ENCODE measurements at places on chromosomes 4 and X.

- DNase-seq = no peak
Observed at GRCh38 chr4:159547645-159548308, 444.9 kb downstream of the RAPGEF2 start.

- DNase-seq = no peak
Observed at GRCh38 chrX:153934762-153935325, at the start of gene NAA10. Gene NAA10, minus strand, starts transcription at chrX:153935037. Its CDS starts 133 bp downstream, at chrX:153934904.

- no peak for DNase-seq
Observed at GRCh38 chr4:147533331-147533730, 52.4 kb downstream of the EDNRA start.

DNA sequence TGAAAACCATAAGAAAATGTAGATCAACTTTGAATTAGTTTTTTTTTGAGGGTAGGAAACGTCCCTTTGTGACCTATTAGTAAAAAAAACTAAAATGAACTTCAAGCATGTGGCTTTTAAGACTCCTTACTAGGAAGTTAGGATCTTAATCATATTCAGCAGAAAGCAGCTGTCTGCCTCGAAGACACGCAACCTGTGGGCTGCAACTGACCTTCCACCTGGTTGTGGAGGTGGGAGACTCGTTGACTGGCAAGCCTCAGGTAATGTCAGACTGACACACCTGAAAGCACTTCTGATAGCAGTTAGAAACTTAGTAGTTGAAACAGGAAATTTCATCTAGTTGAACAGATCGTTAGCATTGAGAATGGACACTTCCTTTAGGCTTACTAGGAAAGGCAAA lies 37.4 kb downstream of the CCNG2 start:
- DNase-seq = no peak

DNA sequence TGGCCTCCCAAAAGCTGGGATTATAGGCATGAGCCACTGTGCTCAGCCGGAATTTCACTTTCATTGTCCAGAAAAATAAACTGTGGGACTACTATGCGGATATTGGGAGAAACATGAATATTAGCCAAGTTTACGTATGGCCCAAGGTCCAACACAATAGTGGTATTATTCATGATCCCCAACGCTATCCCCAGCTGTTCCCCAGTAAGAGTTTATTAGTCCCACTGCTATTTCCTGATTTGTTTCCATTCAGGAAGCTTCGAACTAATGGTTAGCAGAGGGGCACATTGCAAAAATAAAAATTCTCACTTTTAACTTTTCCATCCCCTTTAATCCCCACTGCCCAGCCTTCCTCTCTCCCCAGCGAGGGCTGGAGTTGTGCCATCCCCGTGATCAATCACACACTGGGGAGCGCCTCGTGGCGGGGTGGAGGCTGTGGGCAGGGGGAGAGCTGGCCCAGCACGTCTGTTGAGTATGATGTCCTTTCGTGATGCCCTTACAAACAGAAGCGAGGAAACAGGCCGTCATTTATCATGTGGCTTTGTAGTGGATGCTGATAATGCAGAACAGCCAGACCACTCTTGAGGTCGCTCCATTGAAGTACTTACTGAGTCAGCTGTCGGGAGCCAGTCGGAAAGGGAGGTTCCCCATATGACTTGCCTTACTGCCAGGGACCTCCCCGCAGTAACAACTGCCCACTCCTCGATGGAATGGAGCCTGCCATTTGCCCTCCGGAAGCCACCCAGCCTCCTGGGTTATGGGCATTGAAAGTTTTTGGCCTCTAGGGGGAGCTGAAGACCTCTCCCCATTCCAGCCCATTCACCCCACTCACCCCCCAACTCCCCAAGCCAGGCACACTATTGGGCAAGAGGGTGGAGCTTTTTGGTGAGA lies 117.0 kb downstream of the KDR start:
- DNase-seq = no peak

- DNase-seq = no peak
Observed at GRCh38 chrX:149699761-149700160, 12.1 kb upstream of the MAGEA11 start.

GRCh38 chr4:53640576-53641453 lies 49.5 kb upstream of the LNX1 start:
- DNase-seq = no peak

- DNase-seq = no peak
Observed at GRCh38 chrX:16479206-16479869, 170.6 kb upstream of the S100G start.

DNA sequence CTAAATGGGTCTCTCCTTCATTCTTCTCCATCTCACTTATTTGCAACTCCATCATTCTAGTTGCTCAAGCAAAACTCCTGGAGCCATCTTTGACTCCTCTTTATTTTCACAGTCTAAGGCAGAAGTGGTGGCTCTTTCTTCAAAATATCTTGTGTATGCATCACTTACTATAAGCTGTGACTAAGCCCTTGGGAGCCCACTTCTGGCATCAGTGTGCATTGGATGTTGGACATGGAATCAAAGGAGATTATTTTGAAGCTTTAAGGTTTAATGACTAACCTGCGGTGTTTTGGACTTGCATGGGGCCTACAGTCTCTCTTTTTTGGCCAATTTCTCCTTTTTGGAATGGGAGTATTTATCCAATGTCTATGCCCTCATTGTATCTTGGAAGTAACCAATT lies 276.8 kb downstream of the SPOCK3 start:
- no peak for DNase-seq

- no peak for DNase-seq
Observed at GRCh38 chrX:63430026-63430425, 78.9 kb upstream of the SPIN4 start.

GRCh38 chr4:124104628-124105027 lies 607.9 kb downstream of the ANKRD50 start:
- DNase-seq = no peak

GRCh38 chr4:189304809-189305208 lies 635.9 kb upstream of the FRG1 start:
- DNase-seq = no peak

- DNase-seq = no peak
Observed at GRCh38 chr4:70712604-70713452, 8.9 kb upstream of the RUFY3 start.

DNA sequence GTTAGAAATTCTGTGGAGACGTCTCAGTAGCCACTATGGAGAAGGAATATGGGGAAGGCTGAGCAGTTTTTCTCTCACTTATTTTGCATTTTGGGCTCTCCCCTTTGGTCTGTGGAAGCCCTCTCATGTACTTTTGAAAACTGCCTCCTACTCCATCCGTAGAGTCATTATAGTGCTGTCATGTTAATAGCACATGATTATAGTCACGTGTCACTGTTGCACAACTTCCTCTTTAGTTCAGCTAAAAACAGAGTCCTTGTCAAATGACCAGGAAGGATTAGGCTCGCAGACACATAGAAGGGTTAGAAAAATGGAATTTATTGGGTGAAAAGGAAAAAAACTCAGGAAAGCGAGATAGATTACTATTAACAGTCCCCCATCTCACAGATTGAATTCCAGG lies 258.2 kb upstream of the CXorf51A start:
- DNase-seq = no peak

DNA sequence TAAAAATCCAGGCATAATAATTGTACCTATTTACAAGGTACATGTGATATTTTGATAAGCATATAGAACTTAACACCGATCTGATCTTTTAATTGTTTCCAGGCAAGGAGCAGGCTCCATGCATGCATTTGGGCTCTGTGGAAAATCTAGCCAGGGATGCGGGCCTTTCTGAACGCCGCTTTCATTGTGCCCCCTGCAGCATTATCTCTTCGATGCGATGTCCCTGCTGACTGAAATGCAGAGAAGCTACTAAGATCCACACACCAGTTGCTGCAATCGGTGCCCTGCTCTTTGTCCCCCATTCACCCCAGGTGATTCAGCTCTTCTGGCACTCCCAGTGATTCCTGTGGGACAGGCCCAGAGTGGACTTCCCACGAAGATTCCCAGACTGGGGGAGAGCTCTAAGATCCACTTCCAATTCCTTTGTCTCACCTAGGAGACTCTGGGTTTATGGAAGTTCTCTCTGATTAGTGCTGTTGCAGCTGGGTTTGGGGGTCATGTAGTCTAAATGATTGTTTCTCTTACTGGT lies 254.3 kb upstream of the AGA start:
- no peak for DNase-seq

DNA sequence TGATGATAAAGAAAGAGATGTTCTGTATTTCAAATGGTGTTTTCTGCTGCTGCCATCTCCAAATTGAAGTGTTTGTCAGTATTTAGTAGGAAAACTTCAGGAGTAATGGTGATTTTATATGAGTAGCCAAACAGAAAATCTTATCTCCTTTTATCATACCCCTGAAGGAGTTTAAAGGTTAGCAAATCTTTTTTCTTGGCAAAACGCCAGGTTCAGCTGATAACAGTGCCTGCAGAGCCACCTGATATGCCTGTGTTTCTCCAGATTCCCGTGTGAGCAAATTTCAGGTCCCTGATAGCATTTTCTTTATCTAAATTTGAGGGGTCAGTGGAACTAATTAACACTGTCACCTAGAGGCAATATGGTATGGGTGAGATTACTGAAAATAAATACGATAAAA lies 65.8 kb upstream of the ETNPPL start:
- no peak for DNase-seq

GRCh38 chr4:112564706-112565270 lies 48.8 kb upstream of the NEUROG2 start:
- DNase-seq = no peak

DNA sequence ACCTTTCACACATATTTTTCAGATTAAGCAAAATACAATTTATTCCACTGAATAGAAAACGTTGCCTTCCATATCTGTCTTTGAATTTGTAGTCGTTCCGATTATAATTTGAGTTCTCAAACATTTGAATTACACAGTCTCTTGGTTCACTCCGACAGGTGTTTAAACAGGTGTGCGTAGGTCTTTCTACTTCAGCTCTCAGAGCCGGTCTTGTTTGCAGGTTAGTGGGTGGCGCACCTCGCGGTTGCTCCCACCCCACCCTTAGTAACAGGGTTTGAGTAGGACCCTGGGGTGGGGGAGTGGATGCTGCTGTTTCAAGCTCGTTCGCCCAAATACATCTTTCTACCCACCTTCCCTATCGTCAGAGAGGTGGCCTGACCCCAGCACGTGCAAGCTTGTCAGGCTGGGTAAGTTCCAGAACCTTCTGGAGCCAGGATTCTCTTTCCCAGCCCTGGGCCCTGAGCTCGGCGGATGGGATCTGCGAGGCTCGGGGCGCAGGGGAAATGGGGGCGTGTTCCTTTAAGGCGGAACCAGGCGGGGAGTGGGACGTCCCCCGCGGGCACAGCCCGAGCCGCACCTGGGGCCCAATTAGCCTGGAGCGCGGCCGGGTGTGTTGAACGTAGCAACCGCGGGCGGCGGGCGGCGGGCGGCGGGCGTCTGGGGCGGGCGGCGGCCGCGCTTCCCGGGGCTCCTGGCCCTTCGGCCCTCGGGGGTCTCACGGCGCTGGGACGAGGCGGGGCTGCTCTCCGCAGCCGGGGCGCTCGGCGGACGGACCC lies at the start of gene FAM149A:
Gene FAM149A, plus strand, starts transcription at position 591 of the 776 bp plus-strand sequence.
- DNase-seq = no peak

DNA sequence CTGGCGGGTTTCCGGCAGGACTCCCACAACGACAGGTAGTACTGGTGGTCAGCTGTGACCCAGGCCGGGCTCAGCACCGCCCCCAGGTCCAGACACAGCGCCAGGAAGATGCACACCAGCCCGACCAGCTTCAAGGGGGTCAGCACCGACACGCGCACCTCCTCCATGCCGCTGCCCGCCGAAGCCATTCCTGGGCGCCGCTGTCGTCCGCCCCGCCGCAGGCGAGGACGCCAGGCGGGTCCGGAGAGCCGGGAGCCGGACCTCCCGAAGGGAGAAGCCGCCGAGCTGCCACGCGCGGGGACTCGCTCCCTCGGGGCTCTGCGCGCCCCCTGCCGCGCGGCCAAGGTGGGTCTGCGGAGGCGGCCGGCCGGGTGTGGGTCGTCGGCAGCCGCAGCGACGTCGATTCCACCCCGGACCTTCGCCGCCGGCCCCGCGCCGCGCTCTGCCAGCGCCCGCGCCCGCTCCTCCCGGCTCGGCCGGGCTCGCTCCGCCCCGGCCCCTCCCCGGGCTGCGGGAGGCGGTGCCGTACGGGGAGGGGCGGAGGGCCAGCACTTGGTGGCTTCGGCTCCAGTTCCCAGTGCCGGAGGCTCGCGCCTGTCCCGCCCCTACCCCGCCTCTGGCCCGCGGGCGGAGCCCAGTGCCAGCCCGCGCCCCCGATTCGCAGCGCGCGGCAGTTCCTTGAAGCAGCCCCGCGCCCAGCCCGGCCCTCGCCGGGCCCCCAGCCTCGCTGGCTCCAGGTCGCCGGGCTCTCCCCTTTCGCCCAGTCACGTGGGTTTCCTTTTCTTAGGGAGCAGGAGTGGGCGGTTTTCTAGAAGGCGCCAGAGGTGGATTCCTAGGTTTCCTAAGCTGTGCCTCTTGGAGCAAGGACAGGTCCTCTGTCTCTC lies at the start of gene TMEM47:
Gene TMEM47, minus strand, starts transcription at position 444 of the 884 bp plus-strand sequence. Its CDS starts 256 bp downstream, at position 188.
- peak; percentile 60 for DNase-seq

GRCh38 chrX:13077168-13077567 lies 32.7 kb upstream of the FAM9C start:
- DNase-seq = no peak

GRCh38 chr4:2691313-2691712 lies 64.8 kb downstream of the TNIP2 start:
- DNase-seq = no peak

GRCh38 chr4:30073011-30073710 lies 647.0 kb upstream of the PCDH7 start:
- DNase-seq = no peak

DNA sequence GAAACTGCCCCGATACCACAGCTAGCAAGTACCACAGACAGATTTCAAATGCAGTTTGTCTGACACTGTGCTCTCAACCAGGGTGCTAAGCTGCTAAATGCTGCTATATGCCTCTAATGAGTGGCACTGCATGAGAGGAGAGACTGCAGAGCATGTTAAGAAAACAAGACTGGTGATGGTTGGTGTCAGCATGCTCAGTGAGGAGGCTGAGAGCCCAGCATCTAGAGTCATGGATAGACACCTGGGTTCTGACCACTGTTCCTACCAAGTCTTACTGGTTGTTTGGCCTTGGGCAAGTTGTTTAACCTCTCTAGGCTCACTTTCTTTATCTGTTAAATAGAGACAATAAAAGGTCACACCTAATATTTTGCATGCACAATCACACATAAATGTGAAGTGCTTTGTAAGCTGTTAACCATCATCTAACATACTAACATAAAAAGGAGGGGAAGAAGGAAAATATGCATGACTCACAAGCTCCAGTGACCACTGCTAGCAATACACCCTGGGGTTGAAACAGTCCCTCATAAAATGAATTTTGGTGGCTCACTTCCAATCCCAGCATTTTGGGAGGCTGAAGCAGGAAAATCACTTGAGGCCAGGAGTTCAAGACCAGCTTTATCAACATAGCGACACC lies 20.7 kb downstream of the HHIP start:
- no peak for DNase-seq

GRCh38 chr4:94995684-94996394 lies 238.1 kb downstream of the BMPR1B start:
- peak; percentile 76 for DNase-seq

DNA sequence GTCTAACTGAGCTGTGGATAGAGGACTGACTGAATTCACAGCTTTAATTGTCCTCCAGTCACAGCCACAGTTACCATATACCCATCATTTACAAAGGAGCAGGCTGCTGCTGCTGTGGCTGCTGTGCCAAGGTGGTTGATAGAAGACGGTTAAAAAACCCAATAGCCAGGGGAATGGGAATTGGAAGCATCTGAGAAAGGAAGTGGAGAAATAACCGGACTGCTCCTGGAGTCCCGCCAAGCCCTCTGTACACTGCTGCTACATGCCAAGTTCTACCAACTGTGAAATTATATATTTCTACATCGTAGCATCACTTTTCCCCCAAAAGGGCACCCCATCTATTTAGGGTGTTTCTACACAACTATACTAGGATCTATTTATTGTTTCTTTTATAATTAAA lies 279.7 kb upstream of the ARX start:
- DNase-seq = no peak
